Tracheal epithelial cell (primary cell): ENCODE measurements at places on chromosomes 6 and 20. TPM values are rescaled to one million over a fixed set of nuclear protein-coding genes. Genes with fewer than 3 reads are reported as not detected.

Gene WASF1
- total RNA-seq = 6.3 and 8.7 TPM in 2 replicates

Gene TNF
- 4.3 TPM in 1 of 2 replicates, not detected in the other for total RNA-seq

Gene DTD1
- total RNA-seq = 97.6 and 123 TPM in 2 replicates

Gene SFT2D1
- total RNA-seq = 36.0 and 54.0 TPM in 2 replicates

Gene C4A
- total RNA-seq = 1.4 and 2.8 TPM in 2 replicates

Gene KCNB1
- total RNA-seq = under 0.01 TPM in 1 of 2 replicates, not detected in the other

Gene HMGCLL1
- total RNA-seq = 0.48 TPM in 1 of 2 replicates, not detected in the other

Gene FOXF2
- not detected in 2 replicates for total RNA-seq

Gene TP53TG5
- total RNA-seq = under 0.01 and 0.21 TPM in 2 replicates
